Stimulated activated CD8-positive, alpha-beta memory T cell treated with anti-CD3 and anti-CD28 coated beads, Interleukin-12 subunit alpha, Interleukin-12 subunit beta, amount 100 ng/mL, for 1 hour (primary cell): ENCODE measurements at places on chromosomes 11 and 22.

- no peak for DNase-seq
Observed at GRCh38 chr22:41987276-41987675, 11.3 kb upstream of the WBP2NL start.

DNA sequence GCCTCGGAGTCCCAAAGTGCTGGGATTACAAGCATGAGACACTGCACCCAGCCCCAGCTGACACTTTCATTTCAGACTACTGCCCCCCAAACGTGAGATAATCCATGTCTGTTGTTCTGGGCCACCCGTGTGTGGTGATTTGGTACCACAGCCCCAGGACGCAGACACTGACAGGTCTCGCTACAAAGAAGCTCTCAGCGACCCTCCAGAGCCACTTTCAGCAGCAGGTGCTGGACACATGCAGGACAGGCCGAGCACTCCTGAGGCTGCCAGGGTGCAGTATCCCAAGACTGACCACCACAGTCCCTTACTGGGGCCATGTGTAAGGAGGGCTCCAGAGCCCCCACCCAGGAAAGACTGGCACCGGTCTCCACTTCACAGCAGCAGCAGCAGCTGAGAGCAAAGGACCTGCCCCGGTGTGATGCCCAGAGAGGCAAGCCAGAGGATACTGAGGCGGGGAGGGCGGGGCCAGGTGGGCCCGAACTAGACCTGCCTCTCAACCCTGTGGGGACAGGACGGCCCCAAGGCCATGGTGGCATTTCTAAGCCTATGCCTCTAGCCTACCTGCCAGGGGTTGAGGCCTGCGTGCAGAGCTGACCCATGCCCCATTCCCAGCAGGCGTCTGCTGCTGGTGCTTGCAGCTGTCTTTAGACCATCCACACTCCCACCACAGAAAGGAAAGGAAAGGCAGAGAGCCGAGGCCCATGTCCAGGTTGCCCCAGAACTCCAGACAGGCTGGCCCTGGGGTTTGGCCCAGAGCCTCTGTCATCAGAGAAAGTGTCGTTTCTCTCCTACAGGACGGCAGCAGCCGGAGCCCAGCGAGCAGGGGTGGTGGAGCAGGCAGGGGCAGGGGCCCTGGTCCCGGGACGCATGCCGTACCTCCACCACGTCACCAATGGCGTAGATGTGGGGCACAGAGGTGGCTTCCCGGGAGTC lies 28.0 kb upstream of the GNB1L start:
- DNase-seq = no peak

DNA sequence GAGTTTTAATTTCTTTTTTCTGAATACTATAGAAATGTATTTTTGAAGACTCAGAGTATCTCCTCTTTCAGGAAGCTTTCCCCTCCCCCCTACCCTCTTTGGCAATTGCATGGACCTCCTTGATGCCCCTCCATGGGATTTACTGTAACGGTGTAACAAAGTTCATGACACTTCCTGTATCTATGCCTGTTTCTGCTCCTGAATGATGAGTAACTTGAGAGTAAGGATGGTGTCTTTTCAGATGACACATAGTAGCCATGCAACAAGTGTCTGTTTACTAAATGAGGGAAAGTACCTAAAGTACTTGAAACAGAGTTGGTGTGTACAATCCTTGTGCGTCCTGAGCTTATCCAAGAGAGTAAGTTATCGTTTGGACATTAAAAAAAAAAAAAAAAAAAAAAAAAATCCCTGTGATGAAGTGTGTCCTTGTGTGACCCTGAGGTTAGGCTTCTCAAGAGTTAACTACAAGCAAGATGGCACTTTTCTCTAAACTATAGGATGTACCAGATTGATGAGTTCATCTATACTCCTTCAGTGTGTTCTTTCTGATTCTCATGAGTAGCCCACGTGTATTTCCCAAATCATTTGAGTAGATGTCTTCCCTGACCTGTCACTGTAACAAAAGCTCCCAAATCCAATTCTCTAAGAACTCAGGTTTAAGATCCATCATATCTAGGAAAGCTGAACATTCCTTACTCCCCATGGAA lies 7.4 kb downstream of the ETS1 start:
- DNase-seq = no peak

- DNase-seq = no peak
Observed at GRCh38 chr11:126352934-126353801, 2.3 kb upstream of the ST3GAL4 start.
